Stimulated activated CD4-positive, alpha-beta T cell treated with anti-CD3 and anti-CD28 coated beads, Interleukin-4, amount 100 ng/mL, for 1 hour (primary cell): ENCODE measurements at places on chromosomes 7 and 10.
A peak's percentile ranks its signal among the peaks of the same experiment; 100 is the strongest.

DNA sequence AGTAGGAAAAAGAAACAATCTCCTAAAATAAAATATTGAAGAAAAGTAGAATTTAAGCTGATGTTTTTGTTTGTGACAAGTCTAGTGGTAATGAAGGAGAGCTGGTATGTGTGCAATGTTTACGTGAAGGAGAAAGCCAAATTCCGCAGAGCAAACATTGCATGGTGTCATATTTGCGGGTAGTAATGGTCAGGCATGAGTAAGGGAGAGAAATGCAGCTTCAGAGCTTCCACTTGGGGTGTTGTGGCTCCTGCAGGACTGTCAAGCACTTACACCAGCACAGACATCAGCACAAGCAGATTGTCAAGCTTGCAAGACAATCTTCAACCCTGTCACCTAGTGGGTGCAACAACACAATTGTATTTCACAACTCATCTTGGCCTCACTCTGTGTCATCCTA, 136.5 kb upstream of the ETV1 start:
- DNase-seq, result no peak

DNA sequence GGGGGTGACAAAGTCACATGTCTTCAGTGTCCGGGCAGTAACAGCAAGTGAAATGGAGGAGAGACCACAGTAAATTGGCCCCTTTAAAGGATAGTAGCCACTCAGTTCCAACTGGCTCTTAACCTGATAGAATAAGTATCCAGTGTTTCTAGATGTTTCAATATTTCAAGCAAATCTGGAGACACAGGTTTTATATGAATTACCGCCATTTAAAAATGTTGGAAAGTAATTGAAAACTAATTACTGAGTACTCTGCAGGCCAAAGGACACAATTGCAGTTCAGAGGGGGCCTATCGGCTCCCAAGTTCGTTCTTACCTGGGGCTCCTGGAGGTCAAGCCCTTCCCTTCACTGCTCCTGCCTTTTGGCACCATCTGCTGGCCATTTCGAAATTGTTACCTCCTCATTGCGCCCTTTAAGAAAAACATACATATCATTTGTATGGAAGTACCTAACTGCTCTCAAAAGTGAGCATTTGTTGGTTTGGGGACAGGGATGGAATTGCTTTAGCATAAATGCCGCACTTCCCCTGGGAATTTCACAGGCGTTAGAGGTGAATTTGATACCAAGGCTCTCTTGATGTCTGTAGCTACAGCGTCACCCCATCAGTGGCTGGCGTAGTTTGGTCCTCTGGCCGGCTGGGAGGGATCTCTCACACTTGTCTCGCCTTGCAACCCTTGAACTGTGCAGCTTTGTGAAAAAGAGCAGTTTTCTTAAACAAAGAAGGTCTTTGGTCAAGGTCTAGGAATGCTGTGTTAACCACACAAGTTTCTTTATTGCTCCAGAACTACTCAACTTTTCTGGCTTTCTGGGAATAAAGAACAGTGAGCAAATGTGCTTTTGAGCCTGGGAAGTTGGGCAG, 220.0 kb downstream of the ARHGAP21 start:
- DNase-seq, result peak; percentile 20

- no peak for DNase-seq
These were observed 27.1 kb downstream of the SKIDA1 start for GRCh38 chr10:21498377-21498776.

- no peak for DNase-seq
These were observed 53.5 kb downstream of the MGMT start for GRCh38 chr10:129520440-129521080.

- DNase-seq, result no peak
These were observed 31.2 kb downstream of the TSPAN14 start for GRCh38 chr10:80485076-80485945.

GRCh38 chr10:13117841-13118783, 18.1 kb downstream of the OPTN start:
- no peak for DNase-seq

- no peak for DNase-seq
These were observed 2.8 kb upstream of the LRMDA start for GRCh38 chr10:75428434-75429158.

DNA sequence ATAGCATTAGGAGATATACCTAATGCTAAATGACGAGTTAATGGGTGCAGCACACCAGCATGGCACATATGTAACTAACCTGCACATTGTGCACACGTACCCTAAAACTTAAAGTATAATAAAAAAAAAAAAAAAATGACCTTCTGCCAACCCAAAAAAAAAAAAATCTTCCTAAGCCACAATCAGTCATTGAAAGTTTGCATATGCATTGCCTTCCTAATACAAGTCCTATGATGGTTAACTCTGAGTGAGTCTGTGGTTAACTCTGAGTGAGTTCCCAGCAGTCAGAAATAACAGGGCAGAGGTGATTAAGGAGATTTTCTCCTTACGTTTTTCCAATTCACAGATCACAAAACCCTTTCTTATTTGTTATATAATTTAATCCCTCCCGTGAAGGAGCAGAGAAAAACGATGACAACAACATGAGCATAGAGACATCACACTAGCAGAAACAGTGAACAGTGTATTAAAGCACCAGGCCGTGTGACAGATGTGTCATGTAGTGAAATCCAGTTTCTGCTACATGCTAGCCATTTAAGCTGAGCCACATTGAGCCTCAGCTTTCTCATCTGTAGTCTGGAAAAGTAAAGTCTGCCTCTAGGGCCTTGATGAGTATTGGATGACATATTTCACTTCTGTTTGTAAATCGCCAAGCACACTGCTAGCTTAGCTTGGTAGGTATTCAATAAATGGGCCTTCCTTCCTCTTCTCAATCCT, 7.4 kb upstream of the RNF148 start:
- no peak for DNase-seq

GRCh38 chr7:114363292-114363691, 51.3 kb upstream of the FOXP2 start:
- DNase-seq, result no peak

GRCh38 chr7:19119870-19120486, 2.5 kb upstream of the TWIST1 start:
- no peak for DNase-seq

DNA sequence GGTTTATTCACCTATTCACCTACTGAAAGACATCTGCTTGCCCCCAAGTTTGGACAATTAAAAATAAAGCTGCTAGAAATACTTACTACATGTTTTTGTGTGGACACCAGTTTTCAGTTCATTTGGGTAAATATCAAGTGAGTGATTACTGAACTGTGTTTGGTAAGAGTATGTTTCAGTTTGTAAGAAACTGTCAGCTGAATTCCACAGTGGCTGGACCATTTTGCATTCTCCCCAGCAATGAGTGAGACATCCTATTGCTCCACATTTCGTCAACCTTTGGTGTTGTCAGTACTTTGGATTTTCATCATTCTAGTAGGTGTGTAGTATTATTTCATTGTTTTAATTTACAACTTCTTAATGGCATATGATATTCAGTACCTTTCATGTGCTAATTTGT, 17.4 kb upstream of the IKZF1 start:
- no peak for DNase-seq

- no peak for DNase-seq
These were observed 64.6 kb downstream of the SEM1 start for GRCh38 chr7:96645084-96645483.

DNA sequence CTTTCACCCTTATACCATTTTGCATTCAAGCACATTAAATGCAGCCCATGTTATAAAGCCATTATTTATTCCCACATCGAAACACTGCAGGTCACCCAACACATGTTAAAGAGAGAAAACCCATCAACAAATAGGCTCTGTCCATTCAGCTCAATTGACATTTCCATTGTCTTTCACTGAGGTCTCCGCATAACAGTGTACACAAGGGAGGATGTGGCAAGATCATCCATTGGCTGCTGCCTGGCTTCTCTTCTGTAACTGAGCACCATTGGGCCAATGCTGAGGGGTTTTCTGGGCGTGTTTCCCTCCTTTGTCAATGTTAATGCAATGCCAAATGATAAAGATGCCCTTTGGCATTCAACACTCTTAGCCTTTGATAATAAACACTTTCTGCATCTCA, 278.1 kb upstream of the SP4 start:
- no peak for DNase-seq

DNA sequence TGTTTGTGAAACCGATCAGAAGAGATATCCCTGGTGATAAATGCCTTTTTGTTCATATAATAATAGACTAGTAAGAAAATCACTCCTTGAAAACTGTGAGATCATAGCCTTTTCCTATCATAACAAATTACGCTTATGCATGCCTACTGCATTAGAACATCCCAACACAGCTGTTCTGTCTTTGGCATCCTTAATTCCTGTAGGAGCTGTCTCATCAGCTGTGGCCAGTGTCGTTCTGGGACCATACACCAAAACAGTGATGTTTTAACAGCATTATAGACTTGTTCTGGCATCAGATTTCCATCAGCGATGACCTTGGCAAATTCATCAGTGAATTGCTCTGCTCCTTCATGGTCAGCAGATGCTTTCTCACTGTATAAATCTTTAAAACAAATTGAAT, 423.6 kb upstream of the LRGUK start:
- no peak for DNase-seq

DNA sequence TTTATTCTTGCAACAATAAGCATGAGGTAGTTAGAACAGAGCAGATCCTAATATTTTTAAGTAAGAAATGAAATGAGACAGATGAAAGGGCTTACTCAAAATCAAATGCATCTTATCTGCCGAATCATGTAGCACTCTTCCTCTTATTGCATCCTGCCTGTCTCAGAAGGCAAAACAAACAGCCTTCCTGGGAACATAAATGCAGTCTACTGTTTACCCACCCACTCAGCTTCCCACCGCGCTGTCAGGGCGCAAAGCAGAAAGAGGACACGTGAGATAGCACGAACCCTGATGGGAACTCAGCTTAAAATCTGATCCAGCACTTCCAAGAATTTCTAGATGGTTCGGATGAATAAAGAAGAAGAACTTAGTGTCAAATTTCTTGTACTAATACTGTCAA, 114.4 kb upstream of the CDK1 start:
- DNase-seq, result no peak

- no peak for DNase-seq
These were observed 29.9 kb downstream of the SNX13 start for GRCh38 chr7:17910377-17910776.

DNA sequence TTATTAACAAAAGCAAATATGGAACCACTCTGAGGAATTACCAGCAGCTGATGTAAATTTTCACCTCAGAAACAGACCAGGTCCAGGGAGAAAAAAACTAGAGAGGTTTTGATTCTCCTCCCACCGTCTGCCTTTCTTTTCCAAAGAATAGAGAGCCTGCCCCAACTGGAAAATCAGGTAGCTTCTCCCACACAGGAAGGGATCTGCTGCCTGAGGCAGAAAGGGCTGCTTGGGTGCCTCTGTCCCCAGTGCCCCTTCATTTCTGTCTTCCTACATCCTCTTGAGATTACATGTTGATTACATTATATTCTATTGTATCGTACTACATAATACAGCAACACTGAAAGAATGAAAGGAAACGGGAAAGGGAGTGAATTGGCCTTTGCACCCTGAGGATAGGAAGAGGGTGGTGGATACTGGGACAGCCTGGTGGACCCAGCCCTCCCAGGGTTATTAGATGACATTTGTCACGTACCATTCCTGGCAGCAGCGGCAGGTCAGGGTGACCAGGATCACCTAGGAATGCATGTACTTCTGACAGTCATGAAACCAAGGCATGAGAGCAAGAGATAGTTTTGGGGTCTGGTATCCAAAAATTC, 8.9 kb downstream of the ST8SIA6 start:
- DNase-seq, result no peak

DNA sequence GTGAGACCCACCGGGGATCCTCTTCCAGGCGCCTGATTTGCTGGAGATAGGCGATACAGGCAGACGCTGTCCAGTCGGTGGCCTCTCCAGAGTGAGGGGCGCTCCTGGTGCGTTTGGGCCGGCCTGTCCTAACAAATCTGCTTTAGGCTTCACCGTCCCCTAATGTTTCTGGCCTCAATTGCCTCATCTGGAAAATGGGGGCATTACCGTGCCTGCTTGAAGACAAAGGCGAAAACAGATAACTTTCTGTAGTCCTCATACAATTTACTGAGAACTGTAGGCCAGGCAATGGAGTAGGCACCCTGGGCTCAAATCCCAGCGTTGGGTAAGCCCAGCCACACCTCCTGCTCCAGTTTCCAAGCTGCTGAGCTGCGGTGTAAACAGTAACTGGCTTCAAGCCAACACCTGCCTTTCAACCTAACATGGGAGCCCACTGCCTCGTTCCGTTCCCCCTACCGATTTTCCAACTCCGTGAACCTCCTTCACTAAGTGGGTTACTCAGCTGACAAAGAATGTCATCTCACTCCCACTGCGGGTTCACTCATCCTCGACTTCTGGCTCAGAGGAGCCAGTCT, 589 bp upstream of the ZFAND4 start:
- no peak for DNase-seq

DNA sequence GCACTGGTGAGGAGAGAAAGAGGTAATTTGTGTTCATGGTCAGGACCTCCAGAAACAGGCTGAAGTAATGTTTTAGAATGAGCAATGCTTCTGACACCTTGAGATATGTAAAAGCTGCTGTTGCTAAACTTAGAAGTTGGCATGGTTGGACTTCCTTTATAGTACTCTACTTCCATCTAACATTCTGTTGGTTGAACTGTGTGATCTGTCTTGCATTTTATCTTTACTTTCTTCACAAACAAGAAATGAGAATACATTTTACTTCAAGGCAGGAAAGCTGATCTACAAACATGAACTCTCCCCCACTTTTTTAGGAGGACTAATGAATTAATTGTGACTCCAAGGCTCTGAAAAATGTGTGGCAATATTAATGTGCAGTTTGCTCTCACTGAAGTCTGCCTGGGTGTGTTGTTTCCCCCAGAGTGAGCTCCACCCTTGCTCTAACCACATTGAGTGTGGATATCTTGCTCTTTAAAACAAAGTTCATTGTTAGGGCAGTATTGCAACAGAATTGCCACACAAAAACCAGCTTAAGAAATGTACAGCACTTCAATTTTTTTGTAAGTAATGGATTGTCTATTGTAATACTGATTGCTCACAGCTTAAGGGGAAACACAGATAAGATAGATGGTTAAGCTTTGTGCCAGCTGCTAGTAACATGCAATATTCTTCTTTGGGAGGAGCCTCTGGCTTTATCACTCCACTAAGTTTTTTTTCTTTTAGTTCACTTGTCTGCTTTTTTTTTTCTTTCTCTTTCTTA, 69.0 kb downstream of the ADD3 start:
- DNase-seq, result no peak

GRCh38 chr10:86102031-86102430, 264.6 kb downstream of the GRID1 start:
- no peak for DNase-seq

- no peak for DNase-seq
These were observed 11.4 kb downstream of the NPVF start for GRCh38 chr7:25216837-25217236.

- DNase-seq, result no peak
These were observed 390.3 kb downstream of the GRID1 start for GRCh38 chr10:85976267-85976793.

DNA sequence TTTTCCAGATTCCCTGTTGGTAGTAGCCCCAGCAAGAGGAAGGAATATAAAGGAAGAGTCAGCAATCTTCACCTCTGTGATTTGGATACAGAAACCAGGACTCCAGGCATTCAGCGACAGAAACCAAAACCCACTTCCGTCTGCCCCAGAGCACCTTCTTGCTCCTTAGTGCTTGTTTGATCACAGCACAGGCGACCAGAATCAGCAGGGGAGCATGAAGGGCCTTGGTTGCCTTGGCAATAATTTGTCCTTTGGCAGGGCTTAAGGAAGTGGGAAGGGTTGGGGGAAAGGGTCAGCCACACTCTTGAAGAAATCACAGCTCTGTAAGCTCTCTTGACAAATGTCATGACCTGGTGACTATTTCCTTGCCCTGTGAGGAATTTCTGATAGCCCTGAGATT, 379.6 kb downstream of the OTUD1 start:
- no peak for DNase-seq
